ENCODE measurements at places on chromosomes 2 and 18.

GRCh38 chr2:15265889-15266288 lies 295.2 kb downstream of the NBAS start:
- DNase-seq, result no peak

DNA sequence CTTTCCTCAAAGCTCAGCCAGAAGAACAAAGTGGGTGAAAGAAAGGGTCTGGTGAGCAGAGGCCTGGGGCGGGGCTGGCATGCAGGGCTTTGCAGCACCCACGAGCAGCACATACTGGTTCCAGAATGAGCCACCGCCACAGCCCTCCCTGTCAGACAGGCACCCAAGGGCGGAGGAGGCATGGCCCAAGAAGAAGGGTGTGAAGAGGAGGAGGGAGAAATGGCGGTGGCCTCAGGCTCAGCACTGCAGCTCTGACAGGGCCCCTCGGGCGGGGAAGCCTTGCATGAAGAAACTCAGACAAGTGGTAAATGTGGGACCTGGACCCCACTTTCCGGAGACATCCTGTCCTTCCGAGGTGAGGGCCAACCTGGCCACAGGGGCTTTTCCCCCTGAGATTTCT lies 15.7 kb downstream of the FAM228A start:
- no peak for DNase-seq

DNA sequence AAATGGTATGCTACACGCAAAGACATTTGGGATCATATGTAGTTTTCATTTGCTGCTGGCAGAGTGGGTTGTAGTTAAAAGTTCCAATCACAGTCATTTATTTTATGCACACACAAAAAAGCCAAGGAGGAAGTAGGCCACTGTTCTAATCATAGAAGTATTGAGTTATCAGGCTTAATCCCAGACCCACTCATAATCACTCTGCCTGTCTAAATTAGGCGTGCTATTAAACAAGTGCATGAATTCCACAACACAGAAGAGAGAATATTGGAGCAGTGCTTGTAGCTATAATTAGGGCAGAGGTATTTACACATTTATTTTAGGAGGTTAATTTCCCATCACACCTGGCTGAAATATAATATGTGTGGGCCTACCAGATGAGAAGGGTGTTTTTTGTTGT lies 65.7 kb upstream of the FIGN start:
- no peak for DNase-seq

DNA sequence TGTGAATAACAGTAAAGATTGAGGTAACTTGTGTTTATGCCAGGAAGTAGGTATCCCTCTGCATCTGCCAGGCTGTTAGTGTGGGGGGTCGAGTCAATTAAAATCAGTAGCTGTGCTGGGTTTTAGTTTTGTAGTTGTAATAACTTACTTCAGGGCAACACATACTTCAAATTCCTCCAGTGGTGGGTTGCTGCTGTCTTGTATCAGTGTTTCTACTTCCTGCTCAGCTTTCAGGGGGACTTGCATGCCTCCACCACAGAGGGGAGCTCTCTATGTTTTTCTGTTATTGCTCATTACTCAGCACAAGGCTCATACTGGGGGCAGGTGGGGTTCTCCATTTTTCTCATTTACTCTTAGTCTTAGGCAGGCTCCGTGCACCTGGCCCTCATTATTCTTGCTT lies 136.8 kb downstream of the CAPN13 start:
- no peak for DNase-seq

GRCh38 chr2:237739101-237739500 lies 59.5 kb upstream of the RBM44 start:
- DNase-seq, result peak; percentile 66

- no peak for DNase-seq
Measured at GRCh38 chr2:218375212-218375611, 6.9 kb upstream of the SLC11A1 start.

DNA sequence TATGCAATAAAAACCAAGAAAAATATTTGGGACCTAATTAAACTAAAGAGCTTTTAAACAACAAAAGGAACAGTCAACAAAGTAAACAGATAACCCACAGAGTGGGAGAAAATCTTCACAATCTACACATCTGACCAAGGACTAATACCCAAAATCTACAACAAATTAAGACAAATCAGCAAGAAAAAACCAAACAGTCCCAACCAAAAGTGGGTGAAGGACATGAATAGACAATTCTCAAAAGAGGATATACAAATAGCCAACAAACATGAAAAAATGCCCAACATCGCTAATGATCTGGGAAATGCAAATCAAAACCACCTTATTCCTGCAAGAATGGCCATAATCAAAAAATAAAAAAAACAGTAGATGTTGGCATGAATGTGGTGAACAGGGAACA lies 250.1 kb downstream of the C1D start:
- no peak for DNase-seq

DNA sequence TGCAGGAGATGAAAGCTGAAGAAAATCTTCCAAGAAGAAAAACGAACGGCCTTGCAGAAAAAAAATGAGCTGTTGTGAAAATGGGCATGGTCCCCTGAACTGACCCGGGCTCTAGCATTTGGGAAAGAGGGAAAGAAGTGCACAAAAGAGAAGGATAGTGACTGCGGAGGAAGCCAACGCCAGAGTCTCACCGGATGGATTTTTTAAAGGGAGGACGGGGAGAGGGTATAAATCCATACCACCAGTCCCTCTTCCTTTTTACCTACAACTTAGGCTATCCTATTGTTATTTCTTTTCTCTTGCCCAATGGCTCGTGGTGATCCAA lies 601 bp downstream of the WDR35 start:
- DNase-seq, result no peak

GRCh38 chr2:158191076-158191895 lies 89.6 kb downstream of the UPP2 start:
- no peak for DNase-seq

DNA sequence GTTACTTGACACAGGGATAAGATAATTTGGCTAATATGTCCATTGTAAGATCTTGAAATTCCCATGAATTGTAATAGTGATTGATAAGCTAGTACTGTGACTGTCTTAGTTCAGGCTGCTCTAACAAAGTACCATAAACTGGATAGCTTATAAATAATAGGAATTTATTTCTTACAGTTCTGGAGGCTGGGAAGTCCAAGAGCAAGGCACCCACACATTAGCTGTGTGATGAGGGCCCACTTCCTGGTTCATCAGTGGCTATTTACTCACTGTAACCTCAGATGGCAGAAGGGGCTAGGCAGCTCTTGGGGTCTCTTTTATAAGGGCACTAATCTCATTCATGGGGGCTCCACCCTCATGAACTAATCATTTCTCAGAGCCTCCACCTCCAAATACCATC lies 28.5 kb downstream of the NOSTRIN start:
- DNase-seq, result no peak

- no peak for DNase-seq
Measured at GRCh38 chr2:172448544-172449267, 21.3 kb downstream of the ITGA6 start.

GRCh38 chr2:222307978-222308730 lies 9.4 kb upstream of the PAX3 start:
- no peak for DNase-seq

- DNase-seq, result no peak
Measured at GRCh38 chr2:210461401-210461800, 15.2 kb downstream of the LANCL1 start.

DNA sequence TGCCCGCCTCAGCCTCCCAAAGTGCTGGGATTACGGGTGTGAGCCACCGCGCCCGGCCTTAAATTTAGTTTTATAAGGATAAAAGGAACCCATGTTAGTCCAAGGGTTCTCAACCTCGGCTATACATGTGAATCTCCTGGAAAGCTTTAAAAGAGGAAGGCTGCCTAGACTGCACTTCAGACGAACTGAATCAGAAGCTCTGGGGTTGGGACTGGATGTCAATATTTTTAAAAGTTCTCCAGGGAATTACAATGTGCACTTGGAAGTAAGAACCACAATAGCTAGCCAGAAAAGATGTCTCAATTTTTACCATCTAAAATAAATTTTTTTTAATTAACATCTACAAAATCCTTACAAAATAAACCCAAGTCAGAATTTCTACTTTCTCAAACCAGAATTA lies 10.1 kb downstream of the LMAN2L start:
- DNase-seq, result no peak

DNA sequence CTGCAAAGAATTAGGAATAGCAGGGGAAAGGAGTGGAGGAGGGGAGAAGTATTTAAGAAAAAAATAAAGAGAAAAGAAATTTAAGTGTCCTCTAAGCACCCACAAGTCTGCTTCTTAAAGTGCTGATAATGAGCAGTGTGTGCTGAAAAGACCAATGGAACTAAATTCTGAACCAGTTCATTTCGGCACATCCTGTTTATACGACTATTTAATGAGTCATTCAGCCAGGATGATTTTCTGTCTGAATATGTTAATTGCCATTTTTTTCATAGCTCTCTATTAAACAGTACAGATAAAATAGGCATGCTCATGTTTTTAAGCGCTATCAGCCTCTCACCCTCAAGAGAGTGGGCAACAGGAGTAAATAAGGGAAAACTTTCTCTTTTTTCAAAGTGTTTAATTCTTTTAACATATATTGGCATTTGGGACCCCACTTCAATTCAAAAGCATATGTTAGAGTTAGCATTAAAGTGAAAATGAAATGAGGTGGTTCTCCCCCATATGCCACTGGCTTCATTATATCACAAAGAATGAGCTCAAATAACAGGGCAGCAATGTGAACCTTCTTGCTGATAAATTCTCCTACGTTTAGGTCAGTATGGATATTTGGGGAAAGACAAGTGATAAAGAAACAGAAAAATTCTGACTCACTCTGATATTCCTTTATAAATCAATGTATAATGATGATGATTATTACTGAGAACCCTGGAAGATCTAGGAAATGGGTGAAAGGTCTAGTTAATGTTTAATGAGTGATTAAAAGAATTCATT lies 87.5 kb downstream of the TCF4 start:
- peak; percentile 46 for DNase-seq

DNA sequence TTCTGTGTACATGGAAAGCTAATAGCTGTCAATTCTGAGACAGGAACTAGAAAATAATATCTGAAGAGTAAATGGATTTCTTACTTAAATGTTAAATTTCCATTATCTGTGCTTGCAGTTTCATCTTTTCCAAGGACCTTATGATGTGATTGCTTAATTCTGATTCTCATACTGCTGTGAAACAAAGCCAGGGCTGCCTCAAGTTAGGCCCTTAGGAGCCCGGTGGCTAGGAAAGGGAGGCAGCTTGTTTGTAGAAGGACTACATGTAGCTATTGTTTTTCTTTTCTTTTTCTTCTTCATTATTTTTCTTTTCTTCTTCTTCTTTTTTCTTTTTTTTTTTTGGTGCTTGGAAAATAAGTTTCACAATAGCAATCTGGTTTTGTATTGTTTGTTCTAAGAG lies 50.5 kb downstream of the XRCC5 start:
- no peak for DNase-seq

- peak; percentile 10 for DNase-seq
Measured at GRCh38 chr2:165911231-165911630, 42.3 kb downstream of the TTC21B start.

DNA sequence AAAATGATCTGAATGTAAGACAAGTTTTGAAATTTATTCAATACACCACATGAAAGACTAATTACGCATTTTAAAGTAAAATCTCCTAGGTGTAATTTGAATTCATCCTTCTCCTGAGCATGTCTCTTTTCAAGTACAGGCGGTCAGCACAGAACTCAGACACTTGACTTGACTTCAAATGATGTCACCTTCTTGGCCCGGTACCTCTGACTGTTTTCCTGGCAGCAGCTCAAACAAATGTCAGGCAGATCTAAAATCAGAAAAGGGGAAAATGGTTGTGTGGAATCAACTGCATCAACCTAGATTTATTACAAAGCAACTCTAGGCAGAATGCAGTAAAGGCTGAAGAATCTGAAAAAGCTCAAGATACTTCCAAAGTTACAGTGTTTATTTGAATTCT lies 11.4 kb upstream of the PROKR1 start:
- no peak for DNase-seq

GRCh38 chr2:120912101-120912985 lies 176.7 kb downstream of the GLI2 start:
- no peak for DNase-seq

GRCh38 chr2:53629501-53629900 lies 138.1 kb upstream of the CHAC2 start:
- no peak for DNase-seq

DNA sequence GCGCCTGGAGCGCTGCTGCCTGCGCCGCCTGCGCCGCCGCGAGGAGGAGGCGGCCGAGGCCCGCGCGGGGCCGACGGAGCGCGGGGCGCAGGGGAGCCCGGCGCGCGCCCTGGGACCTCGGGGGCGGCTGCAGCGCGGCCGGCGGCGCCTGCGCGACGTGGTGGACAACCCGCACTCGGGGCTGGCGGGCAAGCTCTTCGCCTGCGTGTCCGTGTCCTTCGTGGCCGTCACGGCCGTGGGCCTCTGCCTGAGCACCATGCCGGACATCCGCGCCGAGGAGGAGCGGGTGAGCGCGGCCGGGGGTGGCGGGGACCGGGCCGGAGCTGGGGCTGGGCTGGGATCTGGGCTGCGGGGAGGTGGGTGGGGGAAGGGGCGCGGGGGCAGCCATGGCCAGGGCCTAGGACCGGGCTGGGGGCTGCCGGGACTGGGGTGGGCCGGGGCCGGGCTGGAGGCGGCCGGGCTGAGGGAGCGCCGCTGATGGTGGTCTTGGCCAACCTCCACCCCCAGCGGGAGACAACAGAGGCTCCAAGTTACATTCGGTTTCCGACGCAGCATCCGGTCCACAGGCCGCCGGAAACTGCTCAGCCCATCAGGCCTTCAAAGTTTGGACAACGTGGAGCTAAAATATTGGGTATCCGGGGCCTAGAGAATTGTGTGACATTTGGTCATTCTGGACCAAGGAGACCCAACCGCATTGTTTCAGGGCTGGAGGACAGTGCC lies 66.4 kb downstream of the KCNG2 start:
- DNase-seq, result no peak

DNA sequence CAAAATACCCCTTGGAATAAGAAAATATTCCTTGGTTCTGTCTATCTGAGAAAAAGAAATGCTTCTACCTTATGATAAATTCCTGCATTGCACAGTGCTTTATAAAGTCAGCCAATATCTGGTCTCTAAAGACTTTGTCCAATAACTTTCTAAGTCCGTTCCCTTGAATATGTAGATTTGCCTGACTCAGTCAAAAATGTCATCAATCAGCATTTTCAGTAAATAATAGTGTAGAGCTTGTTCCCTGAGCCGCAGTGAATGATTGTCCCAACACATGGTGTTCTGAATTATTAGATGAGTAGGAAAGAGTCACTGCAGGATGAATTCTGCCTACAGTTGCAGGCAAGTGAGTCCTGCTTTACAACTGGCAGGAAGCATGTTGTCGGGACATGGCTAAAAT lies 316.8 kb upstream of the RBMS1 start:
- no peak for DNase-seq

GRCh38 chr2:108377815-108378630 lies at the start of gene SULT1C4:
Gene SULT1C4, plus strand, starts transcription at chr2:108377954. Its CDS starts 384 bp downstream, at chr2:108378338.
- no peak for DNase-seq

- no peak for DNase-seq
Measured at GRCh38 chr18:23936381-23936958, 78.1 kb upstream of the TTC39C start.

GRCh38 chr18:12579775-12580174 lies 78.1 kb downstream of the SPIRE1 start:
- no peak for DNase-seq

Data from hepatic stellate cell (primary cell).